ENCODE measurements at places on chromosomes 6 and 20.

DNA sequence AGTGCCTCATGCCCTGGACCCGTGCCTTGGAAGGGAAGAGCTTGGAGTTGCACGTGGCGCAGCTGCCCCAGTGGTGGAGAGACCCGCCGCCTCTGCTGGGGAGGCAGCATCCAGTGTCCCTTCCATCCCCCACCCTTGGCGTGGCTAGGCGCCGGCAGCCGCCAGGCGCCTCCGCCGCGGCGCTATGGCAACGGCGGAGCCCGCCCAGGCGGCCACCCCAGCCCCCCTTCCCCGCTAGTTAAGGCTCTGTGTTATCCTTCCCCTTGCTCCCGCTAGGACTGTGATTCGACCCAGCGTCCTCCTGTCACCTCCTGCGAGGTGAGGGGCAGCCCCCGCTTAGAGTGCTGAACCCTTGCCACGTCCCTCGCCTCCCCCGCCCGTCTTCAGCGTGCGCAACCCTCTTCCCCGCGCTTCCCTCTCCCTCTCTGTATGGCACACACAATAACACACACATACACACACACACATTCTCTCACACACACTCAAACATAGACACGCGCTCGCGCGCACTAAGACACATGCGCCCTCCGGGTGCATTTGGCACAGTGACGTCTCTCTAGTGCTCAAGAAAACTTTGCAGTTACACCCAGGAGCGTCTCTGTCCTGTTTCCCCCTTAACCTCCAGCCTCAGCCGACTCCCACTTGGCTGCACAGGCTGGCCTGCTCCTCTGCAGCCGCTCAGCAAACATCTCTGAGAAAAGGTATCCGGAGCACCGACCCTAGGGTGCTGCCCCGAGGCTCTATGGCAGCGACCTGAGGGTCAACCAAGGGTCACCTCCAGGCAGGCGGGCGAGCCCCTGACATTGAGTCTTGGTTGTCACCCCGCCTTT, 8.5 kb downstream of the GRIK2 start:
- peak; percentile 1 for DNase-seq

- peak; percentile 13 for DNase-seq
These were observed 855 bp downstream of the BYSL start for GRCh38 chr6:41922154-41922553.

DNA sequence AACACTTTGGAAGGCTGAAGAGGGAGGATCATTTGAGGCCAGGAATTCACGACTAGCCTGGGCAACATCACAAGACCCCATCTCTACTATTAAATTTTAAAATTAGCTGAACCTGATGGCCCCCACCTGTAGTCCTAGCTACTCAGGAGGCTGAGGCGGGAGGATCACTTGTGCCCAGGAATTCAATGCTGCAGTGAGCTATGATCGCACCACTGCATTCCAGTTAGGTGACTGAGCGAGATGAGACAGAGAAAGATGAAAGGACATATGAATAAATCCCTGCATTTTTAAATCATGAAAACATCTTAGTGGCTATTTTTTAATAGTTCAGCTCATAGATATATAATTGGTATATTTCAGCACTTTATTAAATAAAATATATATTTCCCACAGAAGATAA, 93.8 kb downstream of the GPR63 start:
- DNase-seq, result peak; percentile 30

DNA sequence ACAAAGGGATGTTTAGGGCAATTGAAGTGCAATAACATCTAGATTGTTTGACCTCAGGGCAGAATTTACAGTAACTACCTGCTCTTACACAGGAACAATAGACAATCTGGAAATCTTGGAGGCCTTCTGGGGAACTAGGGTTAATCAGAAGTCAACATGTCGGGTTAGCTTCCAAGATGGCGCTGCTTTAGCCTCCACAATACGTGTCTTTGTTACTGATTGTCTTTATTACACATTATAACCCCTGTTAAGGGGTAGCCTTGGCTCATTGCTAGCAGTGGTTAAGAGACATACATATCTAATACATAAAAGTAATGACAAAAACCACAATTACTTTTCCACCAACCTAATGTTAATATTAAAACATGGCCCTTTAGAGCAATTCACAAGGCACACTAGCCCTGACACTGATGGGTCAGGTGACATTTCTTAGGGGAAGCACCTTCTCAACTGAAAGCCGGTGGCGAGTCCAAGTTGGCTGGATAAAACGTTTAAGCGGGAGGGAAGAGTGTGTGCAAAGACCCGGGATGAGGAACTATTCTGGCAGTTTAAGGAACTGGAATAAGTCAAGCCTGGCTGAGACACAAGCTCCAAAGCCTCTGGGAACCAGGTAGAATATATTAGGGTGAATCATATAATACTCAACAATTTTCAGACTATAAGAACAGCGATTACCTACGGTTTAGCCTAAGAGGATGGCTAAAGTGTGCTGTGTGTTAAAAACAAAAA, 236.9 kb downstream of the BCAS1 start:
- DNase-seq, result no peak

GRCh38 chr6:170263410-170263809, 27.5 kb downstream of the DLL1 start:
- DNase-seq, result no peak

GRCh38 chr20:846894-847278, 13.4 kb downstream of the FAM110A start:
- DNase-seq, result no peak

- no peak for DNase-seq
These were observed 254.7 kb downstream of the TSHZ2 start for GRCh38 chr20:53226826-53227225.

DNA sequence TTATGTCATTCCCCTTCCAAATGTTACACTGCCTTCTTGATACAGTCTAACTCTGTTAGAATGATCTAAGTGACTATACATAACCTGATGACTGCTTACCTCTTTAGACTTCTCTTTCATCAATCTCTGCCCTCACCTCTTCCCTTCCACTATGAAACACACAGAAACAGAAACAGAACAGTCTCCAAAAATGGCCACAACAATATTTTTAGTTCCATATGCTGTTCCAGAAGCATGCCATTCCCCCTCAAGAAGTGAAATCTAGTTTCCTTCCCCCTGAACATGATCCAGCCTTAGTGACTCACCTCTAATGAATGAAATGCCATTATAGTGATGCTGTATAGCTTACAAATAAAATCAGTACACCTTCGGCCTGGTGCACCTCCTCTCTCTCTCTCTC, 229.3 kb upstream of the TENT5A start:
- peak; percentile 92 for DNase-seq

GRCh38 chr6:22383016-22383415, 86.2 kb upstream of the PRL start:
- no peak for DNase-seq

DNA sequence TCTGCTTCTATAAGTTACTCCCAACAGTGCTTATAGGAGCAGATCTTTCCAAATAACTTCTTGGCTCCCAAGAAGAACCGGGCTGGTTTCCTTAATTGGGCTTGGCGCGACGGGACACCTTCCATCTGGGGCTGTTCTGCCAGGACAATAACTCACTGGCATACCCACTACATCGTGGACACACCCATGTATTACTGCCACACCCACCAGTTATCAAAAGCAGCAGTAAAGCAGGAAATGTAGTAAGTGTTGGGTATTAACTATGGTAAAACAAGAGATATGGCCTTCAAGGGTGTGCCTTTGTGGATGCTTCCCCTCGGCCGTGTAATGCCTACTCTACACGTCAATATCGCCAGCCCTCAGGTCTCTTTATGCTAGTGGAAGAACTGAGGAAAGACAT, 24.7 kb downstream of the CNKSR3 start:
- no peak for DNase-seq

DNA sequence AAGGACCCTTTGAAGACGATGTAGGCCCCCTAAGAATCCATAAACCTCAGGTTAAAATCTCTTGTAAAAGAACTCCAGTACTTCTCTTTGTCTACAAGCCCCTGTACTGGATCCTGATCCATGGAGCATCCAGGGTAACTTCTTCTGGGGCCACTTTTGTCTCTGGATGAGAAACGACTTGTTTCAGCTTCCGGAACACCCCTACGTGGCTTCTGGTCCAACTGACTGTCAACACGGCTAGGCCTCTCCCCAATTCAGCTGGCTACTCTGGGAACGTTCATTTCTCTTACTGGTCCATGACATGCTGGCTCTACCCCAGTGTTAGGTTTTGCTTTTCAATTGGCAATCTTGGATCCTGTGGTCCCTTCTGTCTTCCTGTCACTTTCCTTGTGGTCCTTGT, 198.0 kb downstream of the BACH2 start:
- no peak for DNase-seq

DNA sequence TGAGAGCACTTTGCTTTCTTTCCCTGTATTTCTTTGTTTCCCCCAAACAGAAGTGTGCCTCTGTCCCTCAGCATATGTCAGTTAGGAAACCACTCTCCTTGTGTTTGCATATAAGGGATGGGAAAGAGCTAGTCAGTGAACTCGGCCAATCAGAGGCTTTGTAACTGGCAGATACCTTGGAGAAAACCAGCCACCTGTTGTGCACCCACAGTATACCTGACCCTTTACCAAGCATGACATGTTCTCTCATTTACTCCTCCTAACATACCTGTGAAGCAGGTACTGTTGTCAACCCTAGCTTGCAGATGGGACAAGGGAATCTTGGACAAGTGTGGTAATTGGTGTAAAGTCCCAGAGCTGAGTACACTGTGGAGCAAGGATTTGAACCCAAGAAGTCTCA, 96.1 kb upstream of the FAM8A1 start:
- DNase-seq, result no peak

DNA sequence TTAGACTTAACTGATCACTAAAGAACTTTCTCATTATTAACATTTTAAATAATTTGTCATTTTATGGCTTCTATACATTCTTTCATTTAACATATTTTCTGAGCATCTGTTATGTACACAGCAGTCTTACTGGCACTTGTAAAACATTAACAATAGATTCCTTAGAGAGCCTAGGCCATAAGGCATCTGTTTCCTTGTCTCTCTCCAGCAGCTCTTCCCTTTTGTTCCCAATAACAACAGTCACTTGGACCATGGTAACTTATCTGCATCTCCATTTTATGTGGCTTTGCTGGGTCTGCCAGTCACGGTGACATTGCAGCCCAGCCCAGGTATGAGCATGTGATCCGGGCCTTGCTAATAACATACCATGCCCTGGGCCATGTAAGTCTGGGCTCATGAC, 11.7 kb upstream of the TASP1 start:
- no peak for DNase-seq

DNA sequence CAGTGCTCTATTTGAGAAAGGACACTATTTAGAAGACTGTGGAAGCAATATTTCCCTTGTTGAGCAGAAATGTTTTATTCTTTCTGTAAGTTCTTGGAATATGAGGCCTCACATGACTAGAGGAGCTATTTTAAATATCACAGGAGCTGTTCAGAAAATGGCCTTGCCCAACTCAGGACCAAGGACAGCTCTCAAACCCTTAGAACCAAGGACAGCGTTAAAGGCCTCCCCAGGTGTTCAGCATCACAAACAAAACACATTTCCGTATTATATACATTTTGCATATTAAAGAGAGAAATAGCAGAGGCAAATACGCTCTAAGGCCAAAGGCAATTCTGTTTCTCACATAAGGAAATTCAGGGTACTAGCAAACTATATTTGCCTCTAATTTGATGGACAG, 631.4 kb downstream of the CDH26 start:
- peak; percentile 17 for DNase-seq

GRCh38 chr20:5810800-5811422, 60.7 kb downstream of the SHLD1 start:
- DNase-seq, result no peak

DNA sequence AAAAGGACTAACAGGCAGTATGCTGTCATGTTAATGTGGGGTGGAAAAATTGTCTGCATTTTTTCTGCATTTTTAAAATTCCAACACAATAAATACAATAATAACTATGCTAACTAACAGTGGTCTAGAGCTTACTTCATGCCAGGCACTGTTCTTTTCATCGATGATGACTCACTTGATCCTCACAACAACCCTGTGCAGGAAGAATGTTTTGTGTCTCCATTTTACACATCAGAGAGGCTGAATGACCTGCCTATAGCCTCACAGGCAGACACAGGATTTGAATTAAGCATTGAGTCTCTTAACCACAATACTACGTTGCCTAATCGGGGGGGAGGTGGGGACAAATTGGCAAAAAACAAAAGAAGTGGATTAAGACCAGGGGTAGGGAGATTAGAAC, 26.9 kb upstream of the FANCE start:
- DNase-seq, result peak; percentile 96

GRCh38 chr6:104855507-104855906, 4.2 kb downstream of the HACE1 start:
- peak; percentile 59 for DNase-seq

DNA sequence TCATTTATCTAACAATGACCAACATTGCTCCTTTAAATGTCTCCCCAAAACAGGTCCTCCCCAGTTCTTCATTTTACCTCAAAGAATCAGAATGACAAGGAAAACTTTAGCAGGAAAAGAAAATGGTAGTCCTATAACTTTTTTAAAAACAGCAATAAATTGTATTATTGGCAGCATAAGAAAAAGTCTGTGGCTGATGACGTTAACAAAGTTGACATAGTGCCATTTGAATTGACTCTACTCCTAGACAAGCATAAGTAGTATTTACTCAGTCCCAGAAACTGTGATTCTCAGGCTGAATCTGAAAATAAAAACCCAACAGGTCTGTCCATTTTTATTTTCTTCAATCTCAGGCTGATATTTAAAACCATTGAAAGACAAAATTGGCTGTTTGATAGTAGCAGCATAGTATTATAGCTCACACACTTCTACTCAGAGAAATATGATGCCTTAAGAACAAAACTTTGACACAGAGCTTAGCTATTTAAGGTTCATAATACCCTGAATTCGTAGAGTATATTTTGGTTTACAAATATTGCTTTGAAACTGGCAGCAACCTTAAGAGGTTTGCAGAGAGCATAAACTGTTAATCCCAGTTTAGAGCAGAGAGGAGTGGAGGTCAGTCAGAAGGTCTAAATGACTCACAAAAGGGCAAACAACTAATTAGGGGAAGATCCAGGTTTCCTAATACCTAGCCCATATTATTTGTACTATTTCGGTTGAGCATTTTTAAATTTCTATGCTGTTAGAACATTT, 35.0 kb upstream of the TENT5A start:
- peak; percentile 27 for DNase-seq

GRCh38 chr6:124958759-124959354, 3.4 kb upstream of the RNF217 start:
- peak; percentile 87 for DNase-seq

DNA sequence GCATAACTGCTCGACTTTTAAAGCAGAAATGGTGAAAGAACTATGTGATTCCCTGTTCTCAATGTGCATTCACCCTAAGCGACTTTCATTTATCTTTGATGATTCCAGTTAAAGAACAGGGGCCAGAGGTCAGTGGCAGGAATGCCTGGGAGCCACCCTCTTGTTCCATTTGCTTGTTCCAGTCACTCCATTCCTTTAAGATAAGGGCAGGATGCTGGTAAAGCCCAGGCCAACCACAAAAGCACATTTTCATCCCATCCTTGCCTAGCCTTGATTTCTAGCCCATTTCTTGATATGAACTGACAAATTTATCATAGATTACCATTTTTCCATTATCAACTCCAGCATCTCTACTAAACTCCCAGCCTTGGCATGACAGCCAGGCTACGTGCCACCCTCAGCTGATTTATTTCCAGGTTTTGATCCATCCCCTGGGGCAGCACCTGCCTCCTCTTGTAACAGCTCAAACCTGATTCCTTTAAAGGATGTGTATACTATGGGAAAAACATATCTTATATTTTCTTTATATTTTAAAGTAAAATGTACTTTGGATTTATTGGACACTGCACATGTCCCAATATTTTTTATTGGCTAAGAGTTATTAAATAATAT, 19.2 kb downstream of the HMGN3 start:
- DNase-seq, result no peak

GRCh38 chr6:119205911-119206618, 127.6 kb upstream of the FAM184A start:
- no peak for DNase-seq
